ENCODE measurements at places on chromosomes 2 and 18.

DNA sequence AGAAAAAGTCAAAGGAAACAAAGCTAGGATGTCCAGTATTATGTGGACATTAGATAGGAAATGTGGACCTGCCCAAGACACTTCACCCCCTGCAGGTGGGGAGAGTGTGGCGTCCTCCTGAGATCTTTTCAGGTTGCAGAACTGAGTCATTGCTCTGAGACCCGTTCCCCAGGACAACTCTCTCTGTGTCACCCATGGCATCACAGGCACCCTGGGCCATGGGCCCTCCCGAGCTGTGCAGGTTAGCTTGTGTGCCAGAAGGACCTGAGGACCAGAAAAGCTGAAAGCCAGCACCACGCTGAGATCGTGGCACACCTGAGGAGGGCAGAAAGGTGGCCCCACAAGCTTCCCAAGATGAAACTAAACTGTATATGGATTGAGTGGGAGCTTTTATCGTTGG lies 229.5 kb downstream of the AGAP1 start:
- no peak for DNase-seq

DNA sequence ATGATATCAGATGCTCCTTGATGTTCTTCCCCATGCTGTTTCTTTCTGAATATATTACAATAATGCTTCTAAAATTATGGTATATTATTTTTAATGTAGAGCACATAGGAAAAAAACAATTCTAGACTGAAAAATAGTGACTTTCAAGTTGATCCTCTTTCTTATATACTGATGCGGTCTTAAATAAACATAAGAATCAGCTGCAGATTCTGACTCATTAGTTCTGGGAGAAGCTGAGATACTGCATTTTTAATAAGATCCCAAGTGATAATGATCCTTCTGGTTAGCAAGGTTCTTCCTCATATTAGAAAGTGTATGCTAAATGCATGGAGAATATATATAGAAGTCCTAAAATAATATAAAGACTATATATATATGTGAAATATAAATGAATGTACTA lies 124.9 kb downstream of the XIRP2 start:
- DNase-seq = no peak

- DNase-seq = peak; percentile 65
Measured at GRCh38 chr18:46407486-46408166, 249.4 kb downstream of the LOXHD1 start.

DNA sequence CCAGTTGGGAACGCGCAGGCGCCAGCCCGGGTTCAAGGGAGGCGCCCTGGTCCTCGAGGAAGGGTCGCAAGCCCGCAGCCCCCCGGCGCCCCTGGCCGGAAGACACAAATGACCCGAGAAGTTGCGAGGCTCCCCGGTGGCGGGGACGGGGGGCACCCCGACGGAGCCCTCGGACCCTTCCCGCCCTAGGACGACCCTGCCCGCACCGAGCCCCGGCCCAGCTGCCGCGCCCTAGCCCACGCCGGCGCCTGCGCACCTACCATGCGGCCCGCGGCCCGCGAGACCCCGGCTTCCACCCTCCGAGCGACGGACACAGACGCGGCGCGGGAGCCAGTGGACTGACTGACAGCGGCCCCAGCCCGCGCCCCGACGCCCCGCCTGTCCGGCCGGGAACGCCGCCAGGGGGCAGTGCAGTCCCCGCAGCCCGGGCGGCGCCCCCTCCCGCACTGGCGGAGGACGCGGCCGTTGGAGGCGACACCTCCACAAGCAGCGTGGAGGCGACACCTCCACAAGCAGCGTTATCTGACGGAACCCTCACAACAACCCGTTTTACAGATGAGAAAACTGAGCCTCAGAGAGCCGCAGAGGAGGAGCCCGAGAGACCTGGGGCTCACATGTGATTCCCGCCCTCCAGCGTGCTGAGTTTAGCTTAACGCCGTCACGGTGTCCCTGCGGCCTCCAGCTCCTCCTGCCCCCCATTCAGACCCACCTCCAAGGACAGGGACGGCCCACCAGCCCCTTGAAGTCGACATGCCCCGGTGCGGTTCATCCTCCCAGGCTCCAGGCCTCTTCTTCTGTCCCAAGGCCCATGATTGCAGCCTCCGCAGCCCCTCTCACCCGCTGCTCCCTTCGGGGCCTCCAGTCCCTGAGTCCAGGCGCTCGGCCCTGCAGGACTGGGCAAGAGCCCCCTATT lies at the start of gene NMUR1:
Gene NMUR1, minus strand, starts transcription at position 347 of the 913 bp plus-strand sequence. Its CDS starts 84 bp downstream, at position 263.
- DNase-seq = no peak

DNA sequence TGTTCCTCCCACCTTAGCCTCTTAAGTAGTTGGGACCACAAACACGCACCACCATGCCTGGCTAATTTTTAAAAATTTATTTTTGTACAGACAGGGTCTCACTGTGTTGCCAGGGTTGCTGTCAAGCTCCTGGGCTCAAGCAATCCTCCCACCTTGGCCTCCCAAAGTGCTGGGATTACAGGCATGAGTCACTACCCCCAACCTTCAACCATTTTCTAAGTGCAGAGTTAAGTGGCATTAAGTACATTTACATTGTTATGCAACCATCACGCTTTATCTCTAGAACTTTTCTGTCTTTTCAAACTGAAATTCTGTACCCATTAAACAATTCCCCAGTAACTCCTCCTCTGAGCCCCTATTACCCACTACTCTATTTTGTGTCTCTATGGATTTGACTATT lies 45.9 kb upstream of the AFF3 start:
- no peak for DNase-seq

DNA sequence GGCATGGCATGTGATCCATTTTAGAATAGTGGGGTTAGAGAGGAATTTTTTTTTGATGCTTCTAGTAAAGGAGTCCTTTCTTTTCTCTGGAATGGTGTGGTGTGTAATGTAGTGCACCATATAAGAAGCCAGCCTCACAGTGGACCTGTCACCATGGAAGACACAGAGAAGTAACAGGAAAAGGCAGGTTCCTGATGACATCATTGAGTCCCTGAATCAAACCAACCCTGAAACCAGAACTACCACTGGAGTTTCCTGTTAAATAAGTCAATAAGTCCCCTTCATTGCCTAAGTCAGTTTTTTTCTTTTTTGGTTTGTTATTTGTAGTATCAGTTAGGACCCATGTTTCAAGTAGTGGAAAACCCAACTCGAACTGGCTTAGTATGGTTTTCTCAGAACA lies 11.9 kb downstream of the ADCYAP1 start:
- no peak for DNase-seq

DNA sequence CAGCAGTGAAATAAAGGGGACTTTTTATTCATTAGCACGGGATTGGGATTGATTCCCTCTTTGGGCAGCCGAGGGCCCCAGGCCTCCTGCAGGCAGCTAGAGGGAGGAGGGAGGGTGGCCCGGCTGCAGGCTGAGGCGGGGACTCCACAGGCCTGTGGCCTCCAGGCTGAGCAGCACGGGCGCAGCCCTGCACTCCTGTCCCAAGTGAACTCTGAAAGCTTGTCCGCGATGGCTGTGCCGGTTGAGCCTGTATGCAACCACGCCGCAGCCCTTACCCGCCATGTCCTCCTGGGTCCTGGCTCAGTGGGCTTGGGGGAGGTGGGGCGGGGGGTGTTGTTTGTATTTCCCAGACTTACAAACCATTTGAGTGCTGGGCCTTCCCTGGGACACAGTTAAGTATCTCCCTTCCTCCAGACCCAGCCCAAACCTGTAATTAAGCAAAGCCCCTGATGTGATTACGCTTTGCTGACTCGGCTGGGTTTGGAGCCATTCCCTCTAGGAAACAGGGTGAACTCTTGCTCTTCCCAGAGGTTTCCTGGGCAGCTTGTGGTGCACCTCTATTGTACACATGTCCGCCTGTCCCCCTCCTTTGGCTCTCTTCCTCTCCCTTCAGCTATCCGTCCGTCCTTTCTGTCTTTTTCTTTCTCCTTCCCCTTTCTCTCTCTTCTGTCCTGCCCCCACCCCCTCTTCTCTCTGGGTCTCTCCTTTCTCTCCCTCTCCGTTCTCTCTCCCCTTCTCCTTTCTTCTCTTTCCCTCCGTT lies 5.3 kb downstream of the GLI2 start:
- DNase-seq = peak; percentile 68

DNA sequence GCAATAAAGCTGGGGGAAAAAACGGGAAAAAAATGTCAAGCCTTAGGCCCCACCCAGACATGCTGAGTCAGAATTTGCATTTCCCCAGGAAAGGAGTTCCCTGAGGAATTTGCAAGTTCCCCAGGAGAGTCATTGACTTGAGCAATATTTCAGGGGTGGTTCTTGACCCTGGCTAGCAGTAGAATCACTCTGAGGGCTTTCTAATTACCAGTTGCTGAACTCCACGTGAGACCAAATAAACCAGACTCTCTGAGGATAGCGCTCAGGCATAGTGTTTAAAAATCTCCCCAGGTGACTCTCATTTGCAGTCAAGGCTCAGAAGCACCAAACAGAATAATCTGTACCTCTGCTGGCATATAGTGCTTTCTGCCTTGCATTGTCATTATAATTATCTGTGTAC lies 48.7 kb downstream of the C1QL2 start:
- DNase-seq = no peak

- DNase-seq = no peak
Measured at GRCh38 chr2:133569286-133569830, 1.1 kb upstream of the NCKAP5 start.

- peak; percentile 5 for DNase-seq
Measured at GRCh38 chr2:70116936-70117552, 29.8 kb downstream of the PCBP1 start.

GRCh38 chr18:26421503-26421902 lies 126.8 kb downstream of the KCTD1 start:
- DNase-seq = no peak

- no peak for DNase-seq
Measured at GRCh38 chr2:237465515-237466148, 21.4 kb upstream of the MLPH start.

DNA sequence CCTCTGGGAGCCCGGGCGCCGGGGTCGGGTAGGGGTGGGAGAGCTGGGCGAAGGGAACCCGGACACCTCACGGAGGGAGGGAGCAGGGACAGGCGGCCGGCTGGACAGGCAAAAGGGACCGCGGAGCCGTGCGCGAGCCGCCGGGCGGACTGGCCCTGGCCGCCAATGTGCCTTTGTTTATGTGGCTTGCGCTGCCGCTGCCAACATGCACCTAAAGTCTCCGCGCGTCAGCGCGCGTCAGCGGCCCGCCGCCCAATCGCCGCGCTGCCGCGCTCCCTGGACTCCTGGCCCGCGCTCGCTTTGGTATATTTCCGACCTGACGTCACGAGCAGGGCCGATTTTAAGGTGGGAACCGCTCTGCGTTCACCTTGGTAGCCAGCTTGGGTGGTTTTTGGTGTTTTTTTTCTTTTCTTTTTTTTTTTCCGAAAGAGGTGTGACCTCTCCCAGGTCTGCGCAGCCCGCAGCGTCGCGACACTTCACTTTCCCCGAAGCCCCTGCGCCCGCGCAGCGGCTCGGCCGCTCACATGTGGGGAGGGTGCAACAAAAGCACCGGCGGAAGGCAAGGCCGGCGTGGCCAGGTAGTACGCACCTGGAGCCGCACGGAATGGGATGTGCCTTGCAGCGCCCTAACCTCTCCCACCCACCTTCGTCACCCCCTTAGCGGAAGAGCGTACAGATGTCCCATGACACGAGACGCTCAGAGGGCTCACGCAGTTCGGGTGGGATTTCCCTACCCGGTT lies at the start of gene NR4A2:
Gene NR4A2, minus strand, starts transcription at position 188 of the 740 bp plus-strand sequence. CDS start 2,535 bp downstream, outside the sequence.
- peak; percentile 85 for DNase-seq

DNA sequence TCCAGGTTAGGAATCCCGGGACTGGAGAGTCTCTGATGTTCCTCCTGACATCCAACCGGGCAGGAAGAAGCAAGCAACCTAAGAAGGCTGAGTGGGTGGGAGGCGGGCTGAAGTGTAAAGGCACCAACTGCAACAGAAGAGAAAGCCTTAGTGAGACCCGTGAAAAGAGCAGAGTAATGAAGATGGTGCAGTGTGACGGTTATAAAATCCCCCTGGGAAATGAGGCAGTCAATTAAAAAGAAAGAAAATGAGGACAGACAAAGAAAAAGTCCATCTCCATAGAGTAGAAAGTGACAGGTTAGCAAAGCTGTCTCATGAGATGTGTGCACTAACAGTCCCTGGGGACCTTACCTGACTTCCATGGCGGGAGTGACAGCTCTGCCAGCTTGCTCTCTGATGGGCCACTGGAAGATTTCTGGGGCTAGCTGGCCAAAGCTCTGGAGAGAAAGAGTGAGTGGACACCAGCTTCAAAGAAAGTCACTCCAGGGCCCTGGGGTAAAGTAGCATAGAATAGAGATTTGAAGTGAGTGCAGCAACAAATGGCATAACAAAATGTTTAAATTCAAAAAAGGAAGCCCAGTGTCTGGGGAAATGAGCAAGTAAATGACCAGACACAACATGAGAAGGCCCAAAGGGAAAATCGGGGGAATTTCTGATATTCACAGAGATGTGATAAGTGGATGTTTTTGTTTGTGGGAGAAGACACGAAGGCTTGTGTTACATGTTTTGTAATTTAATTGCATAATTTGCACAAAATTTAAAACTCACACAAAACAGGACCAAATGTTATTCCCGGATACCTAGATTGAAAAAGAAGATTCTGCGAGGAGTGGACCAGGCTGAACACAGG lies 44.1 kb upstream of the IGFBP2 start:
- no peak for DNase-seq

- no peak for DNase-seq
Measured at GRCh38 chr18:52730972-52731619, 391.1 kb downstream of the DCC start.

DNA sequence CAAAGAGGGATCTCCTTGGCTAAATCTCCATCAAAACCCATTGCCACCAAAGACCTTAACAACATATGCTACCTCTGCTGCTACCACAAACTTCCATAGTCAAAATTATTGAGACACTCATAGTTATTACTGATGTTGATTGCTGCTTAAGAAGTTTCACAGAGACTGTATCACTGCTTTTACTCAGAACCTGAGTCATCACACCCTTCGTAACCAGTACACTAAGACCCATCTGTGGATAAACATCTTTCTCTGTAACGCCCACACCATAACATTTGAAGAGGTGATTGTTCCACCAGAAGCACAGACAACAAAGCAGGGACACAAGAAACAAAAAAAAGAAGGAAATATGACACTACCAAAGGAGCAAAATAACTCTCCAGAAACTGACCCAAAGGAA lies 1563.1 kb downstream of the LRP1B start:
- no peak for DNase-seq

DNA sequence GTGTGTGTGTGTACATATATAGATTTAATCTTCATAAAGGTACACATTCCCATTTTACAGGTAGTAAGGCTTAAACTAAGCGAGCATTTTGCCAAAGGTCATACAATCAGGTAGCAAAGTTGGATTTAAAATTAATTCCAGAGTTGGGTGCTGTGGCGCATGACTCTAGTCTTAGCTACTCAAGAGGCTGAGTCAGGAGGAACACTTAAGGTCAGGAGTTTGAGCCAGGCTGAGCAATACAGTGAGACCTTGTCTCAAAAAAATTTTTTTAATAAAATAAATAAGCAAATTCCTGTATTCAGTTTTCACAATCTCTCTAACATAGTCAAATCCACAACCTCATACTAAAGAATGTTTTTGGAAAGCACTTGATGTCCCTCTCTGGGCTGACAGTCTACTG lies 111.5 kb upstream of the LDLRAD4 start:
- no peak for DNase-seq

- DNase-seq = no peak
Measured at GRCh38 chr2:146652311-146652710, 1192.5 kb upstream of the ACVR2A start.
